ENCODE measurements at places on chromosomes 1 and 21. TPM values are rescaled to one million over a fixed set of nuclear protein-coding genes. Genes with fewer than 3 reads are reported as not detected.

DNA sequence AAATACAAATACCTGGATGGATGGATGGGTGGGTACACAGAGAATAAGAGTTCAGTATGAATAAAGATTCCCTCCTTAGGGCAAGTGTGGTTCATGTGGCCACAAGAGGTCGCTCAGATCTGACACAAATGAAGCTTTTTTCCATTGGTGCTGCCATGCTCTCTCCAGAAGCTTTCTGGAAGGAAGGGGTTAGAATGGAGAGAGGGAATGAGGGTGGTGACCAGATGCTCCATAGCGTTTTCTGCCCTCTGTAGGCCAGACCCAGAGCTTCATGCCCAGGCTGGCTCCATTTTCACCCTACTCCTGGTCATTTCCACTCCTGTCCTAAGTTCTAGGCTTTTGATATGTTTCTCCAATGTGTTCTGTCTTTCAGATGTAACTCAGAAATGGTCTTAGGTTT lies 3.3 kb upstream of the FCRL6 start:
- peak; percentile 70 for DNase-seq
- H3K36me3 ChIP-seq = no peaks in the 10 kb centered on the region
- no peaks in the 10 kb centered on the region for H3K27me3 ChIP-seq
- no peak overlapping the region for H3K4me3 ChIP-seq

RIPK4 gene
- total RNA-seq = 0.15 TPM

- no peak overlapping the region for H3K27ac ChIP-seq
- H3K27me3 ChIP-seq = no peaks in the 10 kb centered on the region
- DNase-seq = no peak
- no peaks in the 10 kb centered on the region for H3K4me1 ChIP-seq
Measured at GRCh38 chr1:183159960-183160359, 26.1 kb upstream of the LAMC2 start.

DNASE2B gene
- 0.42 TPM for total RNA-seq

DNA sequence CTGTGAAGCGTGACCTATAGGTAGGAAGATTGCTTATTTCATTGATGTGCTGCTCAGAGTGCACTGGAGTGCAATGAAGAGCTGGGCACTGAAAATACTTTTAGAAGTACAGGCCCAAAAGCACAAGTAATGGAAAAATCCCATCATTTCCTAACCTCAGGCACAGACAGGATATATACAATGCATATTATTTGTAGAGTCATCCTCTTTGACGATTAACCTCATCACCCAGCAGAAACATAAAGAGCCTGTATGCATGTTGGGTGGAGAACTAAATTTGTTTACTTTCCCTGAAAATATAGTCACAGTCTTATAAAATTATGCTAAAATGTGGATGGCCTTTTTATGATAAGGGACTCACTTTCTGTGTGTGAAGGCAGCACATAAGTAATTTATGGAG lies 98.1 kb downstream of the TNNI3K start:
- H3K36me3 ChIP-seq = no peaks in the 10 kb centered on the region
- H3K4me1 ChIP-seq = no peaks in the 10 kb centered on the region
- no peak for DNase-seq
- no peak overlapping the region for H3K27ac ChIP-seq
- H3K4me3 ChIP-seq = no peak overlapping the region

- DNase-seq = no peak
- peak overlapping the region; percentile 89 for H3K27ac ChIP-seq
- no peaks in the 10 kb centered on the region for H3K27me3 ChIP-seq
- H3K36me3 ChIP-seq = peaks cover 19% of the 10 kb centered on the region
Measured at GRCh38 chr1:145927916-145928643, 796 bp upstream of the RBM8A start.

DNA sequence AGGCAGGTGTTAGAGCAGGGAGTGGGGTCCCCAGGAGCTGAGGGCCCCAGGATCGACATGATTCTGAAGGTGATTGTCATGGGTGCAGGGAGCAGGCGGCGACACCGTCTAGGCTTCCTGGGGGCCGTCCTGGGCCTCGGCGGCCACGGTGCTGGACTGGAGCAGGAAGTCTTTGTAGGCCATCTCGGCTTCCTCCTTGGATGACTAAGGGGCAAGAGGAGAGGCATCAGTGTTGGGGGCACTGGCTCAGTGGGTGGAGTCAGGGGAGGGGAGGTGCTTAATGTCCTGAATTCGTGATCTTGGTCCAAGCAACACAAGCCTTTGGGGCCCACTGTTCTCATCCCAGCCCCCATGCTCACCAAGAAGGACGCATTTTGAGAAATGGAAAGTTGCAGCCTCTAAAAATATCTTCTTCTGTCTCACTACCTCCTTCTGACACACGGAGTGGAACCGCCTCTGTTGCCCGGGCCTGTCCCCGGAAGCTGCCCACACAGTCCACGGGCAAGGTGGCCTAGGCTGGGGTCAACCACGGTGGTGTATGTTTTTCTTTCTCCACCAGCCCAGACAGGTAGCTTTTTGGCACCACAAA lies 8.6 kb upstream of the FCMR start:
- H3K27me3 ChIP-seq = no peaks in the 10 kb centered on the region
- no peaks in the 10 kb centered on the region for H3K4me1 ChIP-seq
- no peaks in the 10 kb centered on the region for H3K36me3 ChIP-seq
- DNase-seq = no peak
- H3K27ac ChIP-seq = no peak overlapping the region
- no peak overlapping the region for H3K4me3 ChIP-seq

LIN28A gene
- 1.2 TPM for total RNA-seq

DNA sequence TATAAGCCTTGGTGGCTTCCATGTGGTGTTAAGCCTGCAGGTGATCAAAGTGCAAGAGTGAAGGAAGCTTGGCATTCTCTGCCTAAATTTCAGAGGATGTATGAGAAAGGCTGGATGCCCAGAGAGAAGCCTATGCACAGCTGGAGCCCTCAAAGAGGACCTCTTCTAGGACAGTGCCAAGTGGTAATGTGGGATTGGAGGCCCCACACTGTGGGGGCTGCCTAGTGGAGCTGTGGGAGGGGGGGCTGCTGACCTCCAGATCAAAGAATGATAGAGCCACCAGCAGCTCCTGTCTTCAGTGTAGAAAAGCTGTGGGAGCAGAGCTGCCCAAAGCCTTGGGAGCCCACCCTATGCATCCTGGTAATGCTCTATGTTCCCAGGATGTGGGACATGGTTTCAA lies 1512.7 kb upstream of the TPTE start:
- no peaks in the 10 kb centered on the region for H3K36me3 ChIP-seq
- no peak for DNase-seq
- no peaks in the 10 kb centered on the region for H3K4me1 ChIP-seq
- no peak overlapping the region for H3K4me3 ChIP-seq
- no peak overlapping the region for H3K27ac ChIP-seq

GRCh38 chr1:33219886-33220661 lies 36.2 kb upstream of the ZNF362 start:
- H3K27ac ChIP-seq = no peak overlapping the region
- no peak overlapping the region for H3K4me3 ChIP-seq
- no peaks in the 10 kb centered on the region for H3K27me3 ChIP-seq

GRCh38 chr1:161740921-161741320 lies 8.7 kb upstream of the DUSP12 start:
- H3K27ac ChIP-seq = no peak overlapping the region
- no peak overlapping the region for H3K4me3 ChIP-seq
- no peaks in the 10 kb centered on the region for H3K4me1 ChIP-seq
- DNase-seq = no peak
- H3K27me3 ChIP-seq = no peaks in the 10 kb centered on the region

TIE1 gene
- total RNA-seq = 25.3 TPM

DNA sequence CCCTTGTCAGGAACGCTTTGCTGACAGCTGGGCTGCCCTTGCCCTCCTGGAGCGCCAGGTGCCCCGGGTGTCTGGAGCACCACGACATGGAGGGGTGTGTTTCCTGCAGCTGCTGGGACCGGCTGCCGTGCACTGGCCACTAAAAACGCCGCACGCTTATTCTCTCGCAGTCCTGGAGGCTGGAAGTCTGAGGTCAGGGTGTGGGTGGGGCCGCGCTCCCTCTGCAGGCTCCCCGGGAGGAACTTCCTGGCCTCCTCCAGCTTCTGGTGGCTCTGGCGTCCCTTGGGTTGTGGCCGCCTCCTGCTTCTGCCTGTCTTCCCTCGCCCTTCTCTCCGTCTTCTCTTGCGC lies 28.0 kb upstream of the PLCH2 start:
- no peak overlapping the region for H3K4me3 ChIP-seq
- H3K27ac ChIP-seq = no peak overlapping the region

DNA sequence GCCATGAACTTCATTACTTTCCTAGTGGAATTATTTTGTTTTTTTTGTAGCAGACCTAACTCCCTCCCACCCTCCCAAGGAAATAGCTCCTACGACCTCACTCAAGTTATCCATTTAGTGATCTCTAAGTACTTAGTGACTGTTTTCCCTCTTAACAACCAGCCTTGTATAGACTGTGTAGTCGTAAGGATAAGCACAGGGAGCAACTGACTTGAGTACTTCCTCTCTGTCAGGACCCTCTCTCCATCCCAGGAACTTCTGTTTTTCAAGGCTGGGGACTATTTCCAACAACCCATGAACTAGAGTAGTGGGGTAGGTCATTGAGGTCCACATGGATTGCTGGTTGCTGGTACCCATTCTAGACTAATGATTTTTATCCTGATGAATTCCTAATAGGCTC lies 1.9 kb downstream of the AGO1 start:
- H3K36me3 ChIP-seq = no peaks in the 10 kb centered on the region
- no peaks in the 10 kb centered on the region for H3K4me1 ChIP-seq
- no peak overlapping the region for H3K4me3 ChIP-seq
- DNase-seq = no peak
- no peak overlapping the region for H3K27ac ChIP-seq

- no peak overlapping the region for H3K4me3 ChIP-seq
- H3K36me3 ChIP-seq = no peaks in the 10 kb centered on the region
- H3K27me3 ChIP-seq = no peaks in the 10 kb centered on the region
- no peak overlapping the region for H3K27ac ChIP-seq
- no peak for DNase-seq
Measured at GRCh38 chr1:63368131-63368530, 704 bp downstream of the ALG6 start.

- no peak overlapping the region for H3K27ac ChIP-seq
- DNase-seq = no peak
- no peaks in the 10 kb centered on the region for H3K27me3 ChIP-seq
- no peaks in the 10 kb centered on the region for H3K4me1 ChIP-seq
Measured at GRCh38 chr1:223256034-223256433, 107.9 kb downstream of the SUSD4 start.

DNA sequence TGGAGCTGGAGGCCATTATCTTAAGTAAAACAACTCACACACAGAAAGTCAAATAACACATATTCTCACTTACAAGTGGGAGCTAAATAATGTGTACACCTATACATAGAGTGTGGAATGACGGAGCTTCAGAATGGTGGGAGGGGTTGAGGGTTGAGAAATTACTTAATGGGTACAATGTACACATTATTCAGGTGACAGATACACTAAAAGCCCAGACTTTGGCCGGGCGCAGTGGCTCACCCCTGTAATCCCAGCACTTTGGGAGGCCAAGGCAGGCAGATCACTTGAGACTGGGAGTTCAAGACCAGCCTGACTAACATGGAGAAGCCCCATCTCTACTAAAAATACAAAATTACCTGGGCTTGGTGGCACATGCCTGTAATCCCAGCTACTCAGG lies 24.9 kb upstream of the LRIG2 start:
- DNase-seq = no peak
- no peaks in the 10 kb centered on the region for H3K27me3 ChIP-seq
- no peak overlapping the region for H3K4me3 ChIP-seq
- peaks cover 4% of the 10 kb centered on the region for H3K4me1 ChIP-seq
- no peak overlapping the region for H3K27ac ChIP-seq
- no peaks in the 10 kb centered on the region for H3K36me3 ChIP-seq

DNA sequence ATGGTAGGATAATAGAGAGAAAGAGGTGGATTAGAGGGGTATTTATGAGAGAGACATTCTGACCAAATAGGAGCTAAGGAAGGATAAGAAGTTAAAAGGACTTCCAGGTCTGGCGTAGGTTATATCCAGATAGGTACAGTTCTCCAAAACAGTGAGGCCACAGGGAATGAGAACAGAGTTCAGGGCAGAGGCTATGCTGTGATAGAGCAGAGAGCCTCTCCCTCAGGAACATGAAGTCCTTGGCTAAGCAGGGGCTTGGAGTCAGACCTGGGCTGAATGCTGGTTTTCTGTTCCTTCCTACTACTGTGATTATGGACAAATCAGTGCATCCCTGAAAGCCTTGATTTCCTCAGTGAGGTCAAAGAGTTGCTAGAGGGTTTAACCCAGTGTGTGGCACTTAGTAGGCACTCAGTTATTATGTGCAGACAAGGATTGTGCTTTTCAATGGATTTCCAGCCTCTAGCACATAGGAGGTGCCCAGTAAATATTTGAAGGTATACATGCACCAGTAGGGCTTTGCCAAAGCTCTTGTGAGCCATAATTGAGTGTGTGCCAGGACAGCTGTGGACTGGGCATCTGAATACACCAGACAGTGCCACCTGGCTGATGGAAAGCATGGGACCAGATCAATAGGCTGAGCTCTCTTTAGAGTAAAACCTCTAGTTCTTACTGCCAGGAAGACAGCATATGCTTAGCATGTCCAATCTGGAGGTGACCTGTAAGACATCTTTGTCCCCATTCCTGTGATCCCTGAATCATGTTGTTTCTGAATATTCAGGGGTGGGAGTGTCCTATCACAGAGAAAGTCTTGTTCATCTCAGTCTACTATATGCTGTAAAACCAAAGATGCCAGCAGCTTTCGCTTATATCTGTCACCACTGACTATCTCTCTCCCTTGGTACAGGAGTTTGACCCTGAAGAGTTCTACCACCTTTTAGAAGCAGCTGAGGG lies 111.1 kb downstream of the PIK3R3 start:
- no peaks in the 10 kb centered on the region for H3K4me1 ChIP-seq
- no peak overlapping the region for H3K27ac ChIP-seq

NPHS2 gene
- total RNA-seq = not detected

CFHR1 gene
- total RNA-seq = not detected

- H3K4me1 ChIP-seq = peaks cover 4% of the 10 kb centered on the region
- no peaks in the 10 kb centered on the region for H3K36me3 ChIP-seq
- no peak overlapping the region for H3K27ac ChIP-seq
- H3K4me3 ChIP-seq = no peak overlapping the region
Measured at GRCh38 chr21:34086887-34087306, 13.5 kb downstream of the MRPS6 start.

- H3K36me3 ChIP-seq = no peaks in the 10 kb centered on the region
- H3K4me1 ChIP-seq = no peaks in the 10 kb centered on the region
- no peaks in the 10 kb centered on the region for H3K27me3 ChIP-seq
- H3K4me3 ChIP-seq = no peak overlapping the region
- DNase-seq = no peak
- H3K27ac ChIP-seq = no peak overlapping the region
Measured at GRCh38 chr1:71166178-71167173, 85.6 kb upstream of the ZRANB2 start.

ITPKB gene
- total RNA-seq = 12.6 TPM

- no peaks in the 10 kb centered on the region for H3K36me3 ChIP-seq
- no peak overlapping the region for H3K27ac ChIP-seq
- H3K4me1 ChIP-seq = no peaks in the 10 kb centered on the region
- H3K27me3 ChIP-seq = no peaks in the 10 kb centered on the region
- H3K4me3 ChIP-seq = no peak overlapping the region
Measured at GRCh38 chr1:165624441-165624840, 6.6 kb upstream of the MGST3 start.

CD247 gene
- total RNA-seq = 1.4 TPM

- no peak overlapping the region for H3K4me3 ChIP-seq
- no peak for DNase-seq
- no peaks in the 10 kb centered on the region for H3K27me3 ChIP-seq
Measured at GRCh38 chr1:16677552-16678431, 11.0 kb upstream of the RNU1-3 start.

Data from adrenal gland (tissue), 19 donors.